ENCODE measurements at places on chromosomes 5 and 9. TPM values are rescaled to one million over a fixed set of nuclear protein-coding genes. Genes with fewer than 3 reads are reported as not detected.

The PCDHB13 gene
- 7.4 TPM for total RNA-seq

GRCh38 chr5:134905246-134905996 lies 490 bp downstream of the PCBD2 start:
- no peak for DNase-seq

The BTNL8 gene
- total RNA-seq = not detected

- no peak for DNase-seq
Observed at GRCh38 chr9:8456344-8456743, 656.8 kb upstream of the DMAC1 start.

The OGN gene
- not detected for total RNA-seq

DNA sequence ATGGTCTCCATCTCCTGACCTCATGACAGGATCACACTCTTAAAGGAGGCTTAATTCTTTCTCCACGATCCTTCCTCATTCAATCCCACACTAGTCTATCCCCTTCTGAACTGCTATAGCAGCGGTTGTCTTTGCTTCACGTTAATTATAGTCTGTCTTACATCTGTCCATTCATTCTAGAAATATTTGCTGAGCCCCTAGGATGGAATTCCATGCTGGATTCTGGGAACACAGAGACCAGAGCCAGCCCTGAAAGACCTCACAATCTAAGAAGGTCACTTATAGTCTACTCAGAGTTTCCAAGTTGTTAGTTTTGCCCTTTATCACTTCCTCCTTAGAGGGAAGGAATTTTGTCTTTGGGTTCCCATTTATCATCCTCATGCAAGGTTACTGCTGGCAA lies 193.5 kb downstream of the GAS1 start:
- DNase-seq = no peak
